Activated CD8-positive, alpha-beta T cell treated with anti-CD3 and anti-CD28 coated beads for 36 hours (primary cell): ENCODE measurements at places on chromosomes 3 and 15.

GRCh38 chr15:64355348-64355943 is 527 bp downstream of the CSNK1G1 start:
- peak; percentile 62 for DNase-seq

GRCh38 chr3:123143669-123144411 is 57.9 kb upstream of the SEC22A start:
- DNase-seq, result no peak

DNA sequence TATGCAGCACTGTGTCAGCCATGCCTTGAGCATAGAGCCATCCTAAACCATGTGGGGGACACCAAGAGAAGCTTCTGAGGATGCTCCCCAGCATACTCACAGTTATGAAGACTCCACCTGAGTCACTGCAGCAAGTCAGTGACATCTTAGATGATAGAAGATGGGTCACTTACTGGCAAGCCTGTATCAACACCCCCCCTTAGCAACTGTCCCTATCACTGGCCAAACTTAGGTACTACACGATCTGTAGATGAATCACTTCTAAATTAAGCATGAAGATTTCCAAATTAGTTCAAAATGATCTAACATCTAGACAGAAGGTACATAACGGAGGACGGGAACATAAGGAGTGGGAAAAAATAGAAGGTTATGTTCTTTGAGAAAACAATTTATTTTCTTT is 13.2 kb upstream of the LMCD1 start:
- no peak for DNase-seq

GRCh38 chr15:56824175-56824574 is 90.9 kb upstream of the ZNF280D start:
- DNase-seq, result no peak

DNA sequence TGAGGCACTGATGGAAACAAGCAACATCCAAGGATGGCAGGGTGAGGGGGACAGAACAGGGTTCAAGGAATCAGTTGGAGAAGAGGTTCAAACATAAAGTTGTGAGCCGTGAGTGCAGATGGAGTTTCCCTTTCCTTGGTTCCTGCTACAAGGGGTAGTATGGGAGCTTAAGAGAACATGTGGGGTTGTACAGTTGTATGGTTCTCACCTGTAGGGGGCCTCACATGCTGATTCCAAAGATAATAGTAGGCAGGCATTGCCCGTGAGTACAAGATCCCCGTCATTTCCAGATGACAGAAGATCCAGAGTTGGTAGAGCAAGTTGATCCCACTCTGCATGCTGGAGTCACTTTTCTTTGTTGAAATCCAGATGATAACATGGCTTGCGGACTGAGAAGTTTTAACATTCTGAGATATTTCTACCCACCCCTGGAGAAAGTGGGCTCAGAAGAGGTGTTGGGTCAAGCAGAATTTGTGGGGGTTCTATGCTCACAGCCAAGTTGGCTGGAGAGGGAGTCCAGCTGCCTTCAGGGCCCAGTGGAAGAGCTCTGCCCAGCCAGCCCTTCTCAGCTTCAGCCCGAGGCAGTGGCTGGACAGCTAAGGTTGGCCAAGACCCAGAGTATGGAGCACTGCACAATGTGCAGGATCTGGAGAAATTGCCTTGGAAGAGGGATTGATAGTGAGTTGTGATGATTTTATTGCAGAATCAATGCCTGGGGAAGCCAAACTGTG is 141.8 kb downstream of the THSD4 start:
- DNase-seq, result no peak

DNA sequence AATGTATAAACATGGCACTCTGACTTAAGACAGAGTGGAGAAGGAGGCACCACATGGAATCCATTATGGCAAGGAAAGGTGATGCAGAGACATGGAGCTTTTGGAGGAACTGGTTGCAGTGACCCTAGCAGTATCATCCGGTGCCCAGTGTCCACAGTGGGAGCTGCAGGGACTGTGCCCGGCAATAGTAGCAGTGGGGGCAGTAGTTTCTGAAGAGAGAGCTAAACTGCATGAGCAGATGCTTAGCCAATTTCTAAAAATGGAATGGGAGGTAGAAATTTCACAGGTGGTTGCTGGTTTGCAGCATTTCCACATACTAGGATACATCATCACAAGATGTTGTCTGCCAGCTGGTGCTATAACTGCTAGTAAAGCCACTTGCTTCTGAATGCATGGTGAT is 7.8 kb upstream of the TM2D3 start:
- no peak for DNase-seq

- DNase-seq, result no peak
Measured at GRCh38 chr15:90309020-90309419, 43.1 kb upstream of the ZNF774 start.

DNA sequence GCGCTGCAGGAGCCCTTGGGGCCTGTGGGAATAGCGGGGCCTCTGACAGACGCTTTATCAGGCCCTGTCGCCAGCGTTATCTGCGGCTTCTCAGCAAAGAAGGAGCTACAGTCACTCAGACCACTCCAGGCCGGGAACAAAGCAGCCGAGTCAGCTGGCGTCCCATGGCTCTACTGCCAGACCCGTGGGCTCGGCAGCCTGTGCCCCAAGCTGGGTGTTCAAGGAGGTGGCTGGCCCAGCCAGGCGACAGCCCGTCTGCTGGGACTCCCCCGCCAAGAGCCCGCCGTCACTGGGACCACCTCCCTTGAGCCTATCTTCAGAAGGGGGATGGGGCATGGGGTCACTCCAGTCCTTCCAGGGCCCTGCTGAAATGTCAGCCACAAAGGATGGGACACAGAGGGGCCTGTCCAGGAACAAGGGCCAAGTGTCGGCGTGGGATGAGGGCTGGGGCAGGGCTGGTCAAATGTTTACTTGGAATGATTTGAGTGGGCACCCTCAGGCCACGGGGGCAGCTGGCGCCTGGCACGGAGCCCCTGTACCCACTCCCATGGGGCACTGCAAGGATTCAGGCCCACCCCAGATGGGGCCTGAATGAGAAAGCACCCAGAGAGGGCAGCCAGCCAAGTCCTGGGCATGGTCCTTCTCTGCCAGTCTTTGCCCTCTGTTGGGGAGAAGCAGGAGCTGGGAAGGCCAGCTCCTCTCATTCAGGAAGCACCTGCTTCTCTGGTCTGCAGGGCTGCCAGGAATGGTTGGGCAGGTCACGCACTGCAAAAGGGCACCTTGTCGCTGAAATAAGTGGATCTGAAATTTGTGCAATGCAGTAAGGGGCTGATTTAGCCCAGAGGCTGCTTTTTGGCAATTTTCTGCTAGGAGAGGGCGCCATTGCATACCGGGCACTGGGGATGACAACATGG is 148.3 kb downstream of the SMAD6 start:
- DNase-seq, result no peak

DNA sequence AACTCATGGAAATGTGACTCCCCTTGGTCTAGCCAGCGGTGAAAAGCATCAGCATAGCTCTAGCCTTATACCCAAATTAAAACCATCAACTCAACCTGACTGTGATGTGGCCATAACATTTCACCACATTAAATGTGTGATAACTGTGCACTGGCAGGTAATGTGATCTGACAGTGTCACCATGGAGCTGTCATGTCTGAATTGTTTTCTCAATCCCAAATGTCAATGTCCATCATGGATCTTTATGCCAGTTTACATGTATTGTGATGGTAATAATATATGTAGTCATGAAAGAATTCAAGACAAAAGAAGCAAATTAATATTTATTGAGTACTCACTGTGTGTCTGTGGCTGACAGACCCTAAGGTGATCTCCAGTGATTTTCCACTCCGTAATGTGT is 213.4 kb upstream of the EOMES start:
- DNase-seq, result no peak

- no peak for DNase-seq
Measured at GRCh38 chr15:62727501-62727900, 315.0 kb upstream of the TPM1 start.

- DNase-seq, result no peak
Measured at GRCh38 chr3:17638356-17638755, 104.1 kb downstream of the TBC1D5 start.

DNA sequence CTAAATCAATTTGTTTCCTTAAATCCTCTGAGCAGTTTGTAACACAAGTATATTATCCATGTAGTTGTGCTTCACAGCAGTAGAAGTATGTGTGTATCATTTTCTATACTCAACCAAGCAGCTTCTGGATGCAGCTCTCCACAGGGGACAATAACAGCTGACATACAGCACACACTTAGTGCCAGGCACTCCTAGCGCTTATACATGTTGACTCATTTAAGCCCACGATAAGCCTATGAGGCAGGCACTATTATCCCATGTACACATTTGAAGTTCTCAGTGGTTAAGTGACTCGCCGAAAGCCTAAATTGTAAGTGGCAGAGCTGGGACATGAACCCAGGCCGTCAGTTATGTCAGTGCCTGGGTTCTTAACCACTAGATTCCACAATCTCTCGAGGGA is 20.3 kb upstream of the LPP start:
- peak; percentile 8 for DNase-seq

DNA sequence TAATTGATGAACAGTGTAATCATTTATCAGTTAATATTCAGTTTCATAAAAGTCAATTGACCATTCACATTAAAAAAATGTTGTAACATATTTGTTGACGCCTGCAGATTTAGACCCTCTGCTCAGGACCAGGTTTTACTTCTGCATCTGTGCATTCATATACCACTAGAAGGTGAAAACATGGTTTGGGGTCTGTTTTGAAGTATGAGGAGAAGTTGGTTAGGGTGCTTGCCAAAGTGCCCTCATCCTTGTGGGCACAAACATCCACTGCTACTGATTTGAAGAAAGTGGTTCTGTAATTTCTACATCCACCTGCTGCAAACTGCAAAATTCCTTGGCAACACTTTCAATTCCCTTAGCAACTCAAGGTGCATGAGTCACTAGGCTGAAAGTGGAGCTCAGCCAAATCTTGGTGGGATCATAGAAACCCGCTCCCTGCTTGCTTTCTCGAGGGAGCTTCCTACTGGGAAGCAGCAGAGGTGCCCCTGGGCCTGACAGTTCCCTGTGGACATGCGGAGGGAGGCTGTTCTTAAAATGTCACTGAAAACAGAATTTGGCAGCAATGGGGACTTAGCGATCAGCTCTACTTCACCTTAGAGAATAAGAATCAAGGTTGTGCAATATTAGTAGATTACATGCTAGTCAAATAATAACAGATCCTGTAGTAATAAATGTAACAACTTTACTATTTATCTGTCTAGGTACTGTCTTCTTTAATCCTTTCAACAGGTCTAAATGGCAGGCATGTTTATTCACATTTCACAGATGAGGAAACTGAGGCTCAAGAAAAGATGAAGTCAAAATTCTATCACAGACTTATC is 301.0 kb upstream of the TBL1XR1 start:
- DNase-seq, result no peak

DNA sequence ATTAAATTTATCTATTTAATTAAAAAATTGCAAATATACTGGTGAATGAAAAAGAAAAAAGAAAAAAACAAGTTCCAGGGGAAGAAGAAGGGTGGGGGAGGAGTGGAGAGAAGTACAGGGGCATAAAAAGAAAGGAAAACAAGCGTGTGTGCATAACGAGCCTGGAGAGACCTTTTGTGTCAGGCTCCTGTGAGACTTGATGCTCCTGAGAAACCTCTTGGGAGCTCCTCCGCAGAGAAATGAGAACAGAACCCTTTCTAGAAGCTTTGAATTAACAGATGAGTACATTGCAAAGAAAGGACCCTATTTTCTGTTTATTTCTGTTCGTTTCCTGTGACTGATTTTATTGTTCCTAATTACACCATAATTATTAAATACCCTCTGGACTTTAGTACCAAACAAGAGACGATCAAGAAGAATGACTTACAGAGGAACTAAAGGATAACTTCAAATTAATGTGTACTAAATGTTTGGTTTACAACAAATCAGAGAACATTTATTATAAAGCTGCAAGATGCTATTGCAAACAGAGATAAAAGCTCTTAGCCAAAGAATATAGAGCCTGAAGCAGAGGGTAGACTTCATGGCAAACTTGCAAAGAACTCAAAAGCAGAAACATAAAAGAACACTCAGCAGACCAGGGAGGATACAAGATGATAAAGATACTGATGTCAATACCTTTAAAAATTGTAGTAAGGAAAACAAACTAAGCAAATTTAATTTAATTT is 74.7 kb downstream of the DPPA2 start:
- no peak for DNase-seq

GRCh38 chr15:75945953-75946352 is 42.3 kb downstream of the FBXO22 start:
- DNase-seq, result peak; percentile 53

DNA sequence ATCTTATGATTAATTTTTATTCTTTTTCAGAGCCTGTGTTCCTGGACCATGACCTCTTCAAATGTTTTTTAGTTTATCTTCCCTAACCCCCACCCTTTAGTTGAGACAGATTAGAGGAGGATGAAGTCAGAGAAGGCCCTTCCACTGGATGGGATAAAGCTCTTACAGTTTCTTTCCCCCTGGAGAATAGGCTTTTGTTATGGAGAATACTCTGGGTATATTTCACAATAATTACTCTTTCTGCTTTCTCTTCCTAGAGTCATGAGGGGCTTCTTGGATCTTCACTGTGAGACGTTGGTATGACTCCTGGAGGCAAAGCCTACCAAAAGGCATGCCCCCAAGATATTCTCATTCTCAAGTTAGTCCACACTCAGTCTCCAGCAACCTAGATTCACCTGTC is 144.4 kb upstream of the THRB start:
- DNase-seq, result no peak

DNA sequence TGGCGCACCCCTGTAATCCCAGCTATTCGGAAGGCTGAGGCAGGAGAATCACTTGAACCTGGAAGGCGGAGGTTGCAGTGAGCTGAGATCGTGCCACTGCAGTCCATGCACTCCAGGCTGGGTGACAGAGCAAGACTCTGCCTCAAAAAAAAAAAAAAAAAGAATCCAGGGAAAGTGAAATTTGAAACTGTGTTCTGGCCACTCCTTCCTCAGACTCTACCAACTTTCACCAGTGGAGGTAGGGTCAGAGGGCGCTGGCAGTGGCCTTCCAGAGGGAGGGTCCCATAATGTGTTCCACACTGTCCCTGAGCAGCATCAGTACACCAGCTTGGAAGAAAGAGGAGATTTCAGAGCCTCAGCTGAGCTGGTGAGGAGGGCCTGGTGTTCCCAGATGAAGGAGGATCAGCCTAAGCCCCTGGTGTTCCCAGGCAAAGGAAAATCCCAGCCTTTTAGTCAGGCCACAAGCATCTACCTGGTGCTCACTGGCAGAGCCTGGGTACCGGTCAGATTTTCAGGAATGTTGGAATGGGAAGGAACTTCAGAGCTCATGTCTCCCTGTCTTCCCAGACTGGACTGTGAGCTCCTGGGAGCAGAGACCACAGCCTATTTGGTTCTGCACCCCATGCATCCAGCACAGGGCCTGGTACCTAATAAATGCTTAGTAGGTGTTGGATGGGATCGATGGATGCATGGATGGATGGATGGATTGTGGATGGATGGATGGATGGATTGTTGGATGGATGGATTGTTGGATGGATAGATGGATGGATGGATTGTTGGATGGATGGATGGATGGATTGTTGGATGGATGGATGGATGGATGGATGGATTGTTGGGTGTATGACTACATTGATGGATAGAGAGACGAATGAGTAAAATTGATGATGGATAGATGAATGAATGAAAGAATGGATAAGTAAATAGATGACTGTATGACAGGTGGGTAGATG is 117.9 kb downstream of the CORO2B start:
- no peak for DNase-seq

DNA sequence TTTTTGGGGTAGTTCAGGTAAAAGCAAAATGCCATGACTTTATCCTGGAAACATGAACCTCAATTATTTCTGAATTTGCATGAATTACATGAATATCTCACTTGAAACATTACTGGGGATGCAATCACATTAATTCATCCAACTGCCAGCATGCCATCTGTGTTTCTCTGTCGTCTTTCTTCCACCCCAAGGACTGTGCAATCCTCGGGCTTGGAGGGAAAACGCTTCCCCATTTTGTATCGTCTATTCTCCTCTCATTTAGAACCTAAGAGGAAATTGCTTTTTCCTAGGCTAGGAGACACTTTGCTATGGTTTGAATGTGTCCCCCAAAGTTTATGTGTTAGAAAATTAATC is 109.4 kb downstream of the SQOR start:
- no peak for DNase-seq
